Esophagus muscularis mucosa (tissue), 4 donors: ENCODE measurements at places on chromosomes 11 and 22. TPM values are rescaled to one million over a fixed set of nuclear protein-coding genes. Genes with fewer than 3 reads are reported as not detected.

DNA sequence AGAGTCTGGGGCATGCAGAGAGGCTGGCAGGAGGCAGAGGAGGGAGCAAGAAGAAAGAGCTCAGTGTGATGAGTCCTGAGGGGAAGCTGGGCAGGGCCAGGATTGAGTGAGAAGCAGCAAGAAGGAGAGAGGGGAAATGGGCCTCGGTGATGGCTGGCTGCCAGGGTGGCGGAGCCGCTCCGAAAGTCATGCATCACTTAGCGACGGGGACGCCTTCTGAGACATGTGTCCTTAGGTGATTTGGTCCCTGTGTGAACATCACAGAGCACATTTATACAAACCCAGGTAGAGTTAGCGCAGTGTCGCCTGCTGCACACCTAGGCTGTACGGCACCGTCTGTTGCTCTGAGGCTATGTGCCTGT is 15.1 kb downstream of the TBC1D22A start:
- no peaks in the 10 kb centered on the region for H3K36me3 ChIP-seq
- H3K4me1 ChIP-seq = peaks cover 51% of the 10 kb centered on the region
- H3K27me3 ChIP-seq = no peaks in the 10 kb centered on the region
- H3K4me3 ChIP-seq = no peak overlapping the region

DNA sequence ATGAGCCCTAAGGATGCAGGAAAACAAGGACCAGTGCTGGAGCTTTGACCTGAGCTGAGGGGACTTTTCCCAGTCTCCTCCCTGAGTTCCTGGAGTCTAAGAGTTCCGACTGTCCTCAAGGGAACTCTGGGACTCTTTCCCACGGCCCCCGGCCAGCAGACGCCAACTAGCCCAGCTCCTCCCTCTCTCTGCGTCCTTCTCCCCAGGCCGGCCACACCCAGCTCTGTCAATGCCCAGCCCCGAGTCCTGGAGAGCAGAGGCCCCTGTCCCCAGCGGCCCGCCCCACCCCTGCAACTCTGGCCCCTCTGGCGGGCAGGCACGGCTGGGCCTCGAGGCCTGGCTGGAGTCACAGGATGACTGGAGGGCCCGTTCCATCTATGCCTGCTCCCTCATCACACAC is 29.8 kb downstream of the NECTIN1 start:
- peaks cover 10% of the 10 kb centered on the region for H3K4me1 ChIP-seq
- H3K4me3 ChIP-seq = no peak overlapping the region
- H3K27ac ChIP-seq = no peak overlapping the region
- no peaks in the 10 kb centered on the region for H3K36me3 ChIP-seq

- H3K36me3 ChIP-seq = no peaks in the 10 kb centered on the region
- no peaks in the 10 kb centered on the region for H3K27me3 ChIP-seq
- H3K4me1 ChIP-seq = peaks cover 52% of the 10 kb centered on the region
- no peak overlapping the region for H3K27ac ChIP-seq
Observed at GRCh38 chr22:21865041-21865440, 2.4 kb downstream of the MAPK1 start.

DNA sequence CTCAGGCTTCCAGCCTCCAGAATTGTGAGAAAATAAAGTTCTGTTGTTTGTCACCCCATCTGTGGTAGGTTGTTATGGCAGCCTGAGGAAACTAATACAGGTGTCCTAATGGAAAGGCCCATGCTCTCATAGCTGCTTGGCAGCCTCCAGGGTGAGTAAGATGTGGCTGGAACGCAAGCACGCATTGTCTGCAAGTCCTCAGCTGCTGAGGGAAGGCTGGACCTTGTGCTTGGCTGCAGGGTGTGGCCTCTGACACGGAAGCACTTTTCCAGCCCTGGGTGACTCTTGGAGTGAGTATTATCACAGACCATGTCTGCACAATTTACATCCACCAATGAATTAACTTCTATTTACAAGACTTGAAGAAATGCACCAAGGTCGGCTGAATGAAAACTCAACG is 44.4 kb upstream of the BARX2 start:
- H3K27ac ChIP-seq = no peak overlapping the region
- no peak overlapping the region for H3K4me3 ChIP-seq
- H3K4me1 ChIP-seq = no peaks in the 10 kb centered on the region
- no peaks in the 10 kb centered on the region for H3K36me3 ChIP-seq
- no peaks in the 10 kb centered on the region for H3K27me3 ChIP-seq

DNA sequence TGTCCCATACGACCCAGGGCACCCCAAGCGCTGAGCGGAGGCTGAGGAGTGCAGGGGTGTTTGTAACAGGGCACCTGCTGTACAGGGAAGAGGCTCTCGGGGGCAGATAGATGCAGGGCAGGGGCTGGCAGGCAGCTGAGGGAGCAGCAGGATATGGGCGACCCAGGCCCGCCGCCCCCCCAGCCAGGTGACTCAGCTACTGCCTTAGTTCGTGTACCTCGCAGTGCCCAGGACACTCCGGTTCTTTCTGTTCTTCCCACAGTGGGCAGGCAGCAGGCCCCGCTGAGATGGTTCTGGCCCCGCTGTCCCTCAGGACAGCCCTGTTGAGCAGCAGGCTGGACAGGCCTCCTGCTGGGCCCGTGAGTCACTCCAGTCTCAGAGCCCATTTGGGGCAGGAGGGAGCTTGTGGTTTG is 16.2 kb downstream of the PHLDA2 start:
- H3K27ac ChIP-seq = no peak overlapping the region

GRCh38 chr11:118627566-118627965 is 20.2 kb downstream of the PHLDB1 start:
- H3K27ac ChIP-seq = no peak overlapping the region
- H3K27me3 ChIP-seq = no peaks in the 10 kb centered on the region
- H3K4me1 ChIP-seq = peaks cover 46% of the 10 kb centered on the region
- no peak overlapping the region for H3K4me3 ChIP-seq
- DNase-seq = no peak

GRCh38 chr11:63920126-63920938 is 3.4 kb upstream of the RCOR2 start:
- no peaks in the 10 kb centered on the region for H3K36me3 ChIP-seq
- H3K27ac ChIP-seq = peak overlapping the region; percentile 82
- H3K4me1 ChIP-seq = peaks cover 55% of the 10 kb centered on the region
- no peak for DNase-seq
- H3K4me3 ChIP-seq = peak overlapping the region; percentile 62

GRCh38 chr11:111069066-111069465 is 176.5 kb upstream of the POU2AF2 start:
- no peaks in the 10 kb centered on the region for H3K27me3 ChIP-seq
- no peaks in the 10 kb centered on the region for H3K36me3 ChIP-seq
- H3K27ac ChIP-seq = no peak overlapping the region
- no peak for DNase-seq
- H3K4me3 ChIP-seq = no peak overlapping the region

DNA sequence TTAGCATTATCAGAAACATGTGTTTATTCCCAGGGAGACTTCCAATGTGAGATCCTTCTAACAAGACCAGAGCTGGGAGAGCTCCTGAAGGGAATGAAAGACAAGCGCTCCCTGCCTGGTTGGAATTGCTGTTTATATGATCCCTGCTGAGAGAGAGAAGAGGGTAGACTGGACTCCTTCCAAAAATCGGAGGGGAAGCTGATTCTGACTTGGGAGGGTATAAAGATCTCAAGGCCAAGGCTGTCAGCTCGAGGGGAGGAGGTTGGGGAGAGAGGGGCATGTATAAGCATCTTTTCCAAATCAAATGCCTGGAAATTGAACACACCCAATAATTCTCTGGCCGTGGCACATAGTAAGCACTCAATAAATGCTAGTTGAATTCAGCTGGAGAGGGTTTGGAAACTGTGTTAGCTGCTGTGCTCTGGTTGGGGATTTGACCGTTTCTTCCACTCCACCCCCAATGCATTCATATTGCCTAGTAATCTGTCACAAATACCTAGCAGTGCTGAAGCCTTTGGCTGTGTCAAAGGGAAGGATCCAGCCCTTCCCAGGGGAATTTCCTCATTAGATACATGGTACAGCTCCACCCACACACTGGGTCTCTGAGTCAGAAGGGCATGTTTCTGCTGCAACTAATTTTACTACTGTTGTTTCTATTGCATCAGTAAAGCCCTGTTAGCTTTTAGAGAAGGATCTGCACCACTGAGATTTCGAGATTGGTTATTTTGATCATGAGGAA is 61.5 kb downstream of the CACNG2 start:
- no peak overlapping the region for H3K27ac ChIP-seq
- H3K27me3 ChIP-seq = peaks cover 8% of the 10 kb centered on the region
- no peaks in the 10 kb centered on the region for H3K36me3 ChIP-seq

GRCh38 chr11:12868315-12869073 is 140.6 kb upstream of the RASSF10 start:
- H3K27ac ChIP-seq = no peak overlapping the region
- H3K4me3 ChIP-seq = no peak overlapping the region
- DNase-seq = no peak
- H3K36me3 ChIP-seq = no peaks in the 10 kb centered on the region
- H3K27me3 ChIP-seq = no peaks in the 10 kb centered on the region
- peaks cover 4% of the 10 kb centered on the region for H3K4me1 ChIP-seq

GRCh38 chr11:44229624-44230023 is 80.3 kb downstream of the ALX4 start:
- H3K4me3 ChIP-seq = no peak overlapping the region
- H3K36me3 ChIP-seq = no peaks in the 10 kb centered on the region
- no peak for DNase-seq
- no peaks in the 10 kb centered on the region for H3K27me3 ChIP-seq
- H3K27ac ChIP-seq = no peak overlapping the region
- no peaks in the 10 kb centered on the region for H3K4me1 ChIP-seq

GRCh38 chr11:26143566-26144290 is 188.2 kb upstream of the ANO3 start:
- no peak overlapping the region for H3K4me3 ChIP-seq
- H3K27ac ChIP-seq = no peak overlapping the region
- no peak for DNase-seq
- H3K4me1 ChIP-seq = peaks cover 9% of the 10 kb centered on the region
- no peaks in the 10 kb centered on the region for H3K27me3 ChIP-seq
- H3K36me3 ChIP-seq = no peaks in the 10 kb centered on the region

The ESAM gene
- 10.8 TPM for total RNA-seq

The LARGE2 gene
- total RNA-seq = 0.17 TPM

The PELI3 gene
- 28.7 TPM for total RNA-seq

The PVALB gene
- total RNA-seq = not detected
